ENCODE measurements at places on chromosomes 2 and 18.
A peak's percentile ranks its signal among the peaks of the same experiment; 100 is the strongest.

- peak; percentile 69 for DNase-seq
These were observed 95.8 kb upstream of the FOSL2 start for GRCh38 chr2:28296904-28297303.

DNA sequence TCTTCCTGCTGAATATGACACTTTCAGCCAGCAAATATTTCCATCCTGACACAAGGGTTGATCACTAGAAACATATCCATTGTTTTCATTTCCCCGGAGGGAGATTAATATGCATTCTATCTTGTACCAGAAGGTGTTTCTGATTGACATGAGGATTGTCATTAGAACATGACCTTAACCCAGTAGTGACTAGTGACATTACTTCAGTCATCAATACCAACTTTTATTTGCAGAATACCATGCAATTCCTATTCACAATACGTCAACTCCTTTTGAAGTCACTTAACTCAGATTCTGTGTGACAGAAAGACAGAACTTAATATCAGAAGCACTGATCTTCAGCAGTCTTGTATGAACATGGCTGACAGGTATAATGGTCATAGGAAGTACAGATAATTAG, 1108.9 kb upstream of the CRIM1 start:
- DNase-seq: no peak

GRCh38 chr2:128607440-128607839, 288.8 kb upstream of the HS6ST1 start:
- no peak for DNase-seq

DNA sequence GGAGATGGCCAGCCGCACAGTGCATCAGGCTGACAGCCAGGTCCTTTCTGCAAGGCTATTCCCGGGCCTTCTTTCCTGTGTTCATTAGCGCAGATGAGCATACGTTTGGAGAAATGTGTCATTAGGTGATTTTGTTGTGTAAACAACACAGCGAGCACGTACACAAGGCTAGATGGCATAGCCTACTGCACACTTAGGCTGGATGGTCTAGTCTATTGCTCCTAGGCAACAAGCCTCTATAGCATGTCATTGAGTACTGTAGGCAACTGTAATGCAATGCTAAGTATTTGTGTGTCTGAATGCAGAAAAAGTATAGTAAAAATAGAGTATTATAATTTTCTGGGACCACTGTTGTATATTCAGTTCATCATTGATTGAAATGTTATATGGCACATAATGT, 50.9 kb upstream of the PHLPP1 start:
- DNase-seq: no peak

- peak; percentile 28 for DNase-seq
These were observed 93.3 kb downstream of the COLEC12 start for GRCh38 chr18:407191-407590.

DNA sequence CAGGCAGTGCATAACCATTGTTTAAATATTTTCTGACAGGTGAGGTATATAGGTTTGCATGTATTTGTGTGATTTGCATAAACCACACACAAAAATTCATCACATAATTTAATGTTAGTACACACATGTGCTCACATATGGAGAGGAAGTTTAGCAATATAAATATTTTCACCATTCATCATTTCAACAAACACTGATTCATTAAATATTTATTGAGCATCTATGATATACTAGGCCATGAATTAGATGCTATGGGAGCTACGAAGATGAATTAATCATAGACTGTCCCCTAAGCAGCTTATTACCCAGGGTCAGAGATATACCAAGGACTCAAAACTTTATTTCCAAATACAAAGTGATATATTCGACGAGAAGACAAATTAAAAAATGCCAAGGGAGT, 311.6 kb upstream of the PIK3C3 start:
- peak; percentile 12 for DNase-seq

GRCh38 chr2:122481717-122482116, 726.3 kb downstream of the TSN start:
- no peak for DNase-seq

GRCh38 chr2:176643646-176644045, 374.4 kb downstream of the MTX2 start:
- DNase-seq: peak; percentile 60

- DNase-seq: no peak
These were observed 52.1 kb upstream of the CNGA3 start for GRCh38 chr2:98293931-98294687.

GRCh38 chr2:158221063-158222020, 119.7 kb downstream of the UPP2 start:
- no peak for DNase-seq

- DNase-seq: no peak
These were observed 224.1 kb upstream of the DPP10 start for GRCh38 chr2:114218383-114218782.

- no peak for DNase-seq
These were observed 328.1 kb upstream of the PKDCC start for GRCh38 chr2:41719756-41720155.

DNA sequence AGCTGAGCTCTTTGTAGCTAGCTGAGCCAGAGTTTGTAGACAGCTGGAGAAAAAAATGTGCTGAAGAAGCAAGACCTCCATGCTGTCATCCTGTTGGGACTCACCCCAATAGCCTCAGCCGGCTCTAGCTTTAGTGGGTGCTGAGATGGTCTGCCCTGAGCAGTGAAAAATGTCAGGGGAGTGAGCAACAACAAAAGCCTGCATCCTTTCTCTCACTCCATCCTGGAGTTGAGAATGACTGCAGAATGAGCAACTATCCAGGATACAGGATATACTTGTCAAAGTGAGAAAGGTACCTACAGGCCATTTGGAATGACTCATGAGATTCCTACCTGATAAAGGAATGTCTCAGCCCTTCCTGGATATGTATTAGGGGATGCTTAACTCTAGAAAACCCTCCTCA, 146.1 kb upstream of the DLX2 start:
- DNase-seq: peak; percentile 68

- no peak for DNase-seq
These were observed 743.6 kb downstream of the RNF144A start for GRCh38 chr2:7660816-7661215.

GRCh38 chr2:157061799-157062198, 195.7 kb upstream of the GALNT5 start:
- no peak for DNase-seq

DNA sequence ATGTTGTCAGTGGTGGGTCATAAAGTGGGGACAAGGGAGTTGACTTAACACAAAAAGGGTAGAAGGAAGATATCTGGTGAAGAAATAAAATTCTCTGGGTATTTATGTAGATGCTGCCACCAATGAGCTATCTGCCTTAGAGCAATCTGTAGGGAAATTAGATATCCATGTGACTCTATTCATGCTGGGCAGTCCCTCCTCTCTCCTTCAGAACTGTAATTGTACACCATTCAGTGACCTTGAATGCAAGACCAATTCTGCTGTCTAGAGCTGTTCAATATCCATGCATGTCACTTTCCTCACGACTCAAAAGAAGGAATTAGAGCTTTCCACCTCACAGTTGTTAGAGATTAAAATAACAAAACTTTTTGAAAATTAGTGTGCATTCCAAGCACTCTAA, 28.6 kb upstream of the TDRD15 start:
- no peak for DNase-seq

DNA sequence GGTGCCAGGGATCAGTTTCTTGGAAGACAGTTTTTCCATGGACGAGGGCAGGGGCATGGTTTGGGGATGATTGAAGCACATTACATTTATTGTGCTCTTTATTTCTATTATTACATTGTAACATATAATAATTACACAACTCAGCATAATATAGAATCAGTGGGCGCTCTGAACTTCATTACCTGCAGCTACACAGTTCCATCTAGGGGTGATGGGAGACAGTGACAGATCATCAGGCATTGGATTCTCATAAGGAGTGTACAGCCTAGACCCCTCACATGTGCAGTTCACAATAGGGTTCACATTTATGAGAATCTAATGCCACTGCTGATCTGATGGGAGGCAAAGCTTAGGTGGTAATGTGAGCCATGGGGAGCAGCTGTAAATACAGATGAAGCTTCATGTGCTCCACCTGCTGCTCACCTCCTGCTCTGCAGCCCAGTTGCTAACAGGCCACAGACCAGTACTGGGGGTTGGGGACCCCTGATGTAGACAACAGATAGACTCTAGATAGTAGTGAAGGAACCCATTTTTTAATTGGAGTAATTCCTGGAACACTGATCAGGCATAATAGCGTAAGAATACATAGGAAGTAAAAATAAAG, 41.5 kb upstream of the MC4R start:
- peak; percentile 27 for DNase-seq

DNA sequence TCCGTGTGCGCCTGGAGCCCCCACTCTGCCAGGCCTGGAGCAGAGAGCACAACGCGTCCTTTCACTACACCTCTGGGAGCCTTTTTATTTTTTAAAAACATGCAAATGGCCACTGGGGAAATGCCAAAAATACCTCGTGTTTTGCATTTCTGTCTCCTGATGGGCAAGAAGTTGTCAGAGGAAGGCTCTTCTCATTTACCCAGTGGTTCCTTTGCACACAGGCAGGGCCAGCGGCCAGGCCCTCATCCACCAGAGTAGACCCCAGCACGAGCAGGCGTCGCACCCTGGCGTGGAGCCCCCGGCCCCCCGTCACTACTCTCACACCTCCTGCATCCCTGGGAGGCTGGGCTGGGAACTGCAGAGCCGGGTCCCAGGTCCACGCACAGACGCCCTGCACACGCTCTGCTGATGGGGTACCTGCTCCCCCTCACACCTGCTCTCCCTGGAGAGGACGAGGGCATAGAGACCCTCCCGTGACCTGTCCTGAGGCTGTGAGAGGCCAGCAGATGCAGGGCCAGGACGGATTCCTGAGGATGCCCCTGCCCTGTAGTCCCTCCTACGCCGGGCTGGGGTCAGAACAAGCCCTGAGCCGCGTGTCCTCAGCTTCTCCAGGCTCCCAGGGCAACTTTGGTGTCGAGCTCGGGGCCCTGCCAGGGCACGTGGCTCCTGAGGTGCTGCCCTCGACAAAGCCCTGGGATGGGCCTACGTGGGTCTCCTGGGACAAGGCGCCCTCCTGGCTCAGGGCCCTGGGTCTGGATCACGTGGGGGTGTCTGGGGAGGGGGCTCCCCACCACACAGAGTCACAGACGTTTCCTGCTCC, 65.0 kb downstream of the NFATC1 start:
- no peak for DNase-seq

DNA sequence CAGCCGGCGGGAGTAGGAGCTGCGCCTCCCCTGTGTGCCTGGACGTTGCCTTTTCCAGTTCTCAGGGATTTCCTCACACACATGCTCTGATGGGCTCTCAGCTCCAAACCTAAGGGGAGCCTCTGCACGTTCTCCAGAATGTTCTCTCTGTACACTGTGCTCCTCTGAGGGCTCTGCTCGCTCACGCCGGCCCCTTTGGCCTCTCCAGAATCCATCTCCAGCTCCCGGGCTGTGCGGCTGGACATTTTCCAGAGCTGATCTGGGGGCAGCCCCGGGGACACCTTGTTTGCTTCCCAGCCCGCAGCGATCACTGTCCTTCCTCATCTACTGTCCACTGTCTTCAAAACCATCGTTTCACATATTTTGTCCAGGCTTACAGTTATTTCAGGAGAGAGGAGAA, 245.4 kb upstream of the HDAC4 start:
- DNase-seq: no peak

DNA sequence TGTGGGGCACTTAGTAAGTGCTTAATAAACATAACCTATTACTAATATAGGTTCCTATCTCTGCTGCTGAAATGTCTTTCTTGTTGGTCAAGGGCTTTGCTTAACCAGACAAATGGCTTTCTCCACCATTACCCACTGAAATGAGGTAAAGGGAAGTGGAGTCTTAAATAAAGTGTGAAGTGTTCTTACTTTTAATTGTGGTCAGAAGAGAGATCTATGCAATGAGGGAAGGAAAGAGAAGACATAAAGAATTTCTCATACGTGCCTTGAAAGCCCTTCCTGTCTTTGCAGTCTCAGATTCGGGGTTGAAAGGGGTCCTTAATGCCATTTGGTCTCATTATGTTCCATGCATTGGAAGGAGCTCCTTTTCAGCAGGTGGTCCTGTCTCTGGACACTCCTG, 6.9 kb upstream of the CXCR4 start:
- no peak for DNase-seq

GRCh38 chr2:120815292-120815691, 79.6 kb downstream of the GLI2 start:
- DNase-seq: no peak

- no peak for DNase-seq
These were observed 20.9 kb downstream of the GREB1L start for GRCh38 chr18:21262979-21263378.

DNA sequence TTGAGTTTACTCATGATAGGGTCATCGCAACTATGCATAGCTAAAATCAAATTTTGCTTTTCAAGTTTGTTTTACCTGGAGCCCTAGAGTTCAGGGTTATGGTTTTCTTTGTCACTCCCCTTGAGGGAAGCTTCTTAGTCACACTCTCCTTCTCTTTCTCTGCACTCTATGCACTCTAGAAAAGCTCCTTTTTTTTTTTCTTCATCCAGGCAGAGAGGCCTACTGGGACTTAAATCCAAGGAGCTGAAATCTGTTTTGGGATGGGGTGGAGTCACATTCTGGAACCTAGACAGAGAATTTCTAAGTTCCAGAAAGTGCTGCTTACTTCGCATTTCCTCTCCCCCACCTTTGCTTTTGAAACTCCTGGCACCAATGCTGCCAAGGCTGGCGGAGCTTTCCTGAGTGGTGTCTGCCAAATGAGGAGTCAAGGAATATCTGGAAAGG, 19.1 kb upstream of the IL18R1 start:
- no peak for DNase-seq

DNA sequence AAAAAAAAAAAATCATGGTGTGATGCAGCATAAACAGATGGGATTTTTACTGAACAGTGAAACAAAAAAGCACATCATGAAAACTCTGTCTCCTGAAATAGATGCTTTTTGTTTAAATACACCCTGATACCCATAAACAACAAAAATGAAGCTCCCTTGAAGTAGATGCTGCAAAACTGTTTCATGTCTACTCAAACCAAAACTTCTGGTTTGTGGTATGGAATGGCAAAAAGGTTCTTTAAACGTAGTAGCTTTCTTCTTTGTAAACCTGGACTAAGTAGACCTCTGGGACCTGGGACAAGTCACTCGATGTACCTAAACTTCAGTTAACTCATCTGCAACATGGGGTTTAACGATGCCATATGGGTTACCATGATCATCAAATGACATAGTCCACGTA, 64.4 kb upstream of the RAPH1 start:
- no peak for DNase-seq

- DNase-seq: no peak
These were observed 460.0 kb downstream of the IRS1 start for GRCh38 chr2:226339616-226340015.

DNA sequence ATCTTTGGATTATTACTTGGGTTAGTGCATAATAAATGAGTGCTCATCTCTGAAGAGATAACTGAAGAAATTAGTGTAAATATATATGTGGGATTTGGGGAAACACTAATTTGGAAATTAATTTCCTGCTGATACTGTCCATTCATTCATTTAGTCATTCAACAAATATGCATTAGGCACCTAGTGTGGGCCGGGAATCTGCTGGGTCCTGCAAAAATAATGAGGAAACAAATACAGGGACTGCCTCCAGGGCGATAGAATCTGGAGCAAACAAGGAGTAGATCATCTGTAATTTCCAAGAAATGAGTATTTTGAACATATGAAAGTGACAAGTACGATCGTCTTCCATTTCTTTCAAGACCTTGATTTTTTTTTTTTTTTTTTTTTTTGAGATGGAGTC, 203.7 kb upstream of the LYPD1 start:
- DNase-seq: no peak

- peak; percentile 53 for DNase-seq
These were observed 1.0 kb downstream of the HDLBP start for GRCh38 chr2:241314226-241315092.

All from fibroblast of skin of right quadriceps (primary cell).